Cortex of kidney (tissue), 1 donor: ENCODE measurements at places on chromosomes 7 and 10.

DNA sequence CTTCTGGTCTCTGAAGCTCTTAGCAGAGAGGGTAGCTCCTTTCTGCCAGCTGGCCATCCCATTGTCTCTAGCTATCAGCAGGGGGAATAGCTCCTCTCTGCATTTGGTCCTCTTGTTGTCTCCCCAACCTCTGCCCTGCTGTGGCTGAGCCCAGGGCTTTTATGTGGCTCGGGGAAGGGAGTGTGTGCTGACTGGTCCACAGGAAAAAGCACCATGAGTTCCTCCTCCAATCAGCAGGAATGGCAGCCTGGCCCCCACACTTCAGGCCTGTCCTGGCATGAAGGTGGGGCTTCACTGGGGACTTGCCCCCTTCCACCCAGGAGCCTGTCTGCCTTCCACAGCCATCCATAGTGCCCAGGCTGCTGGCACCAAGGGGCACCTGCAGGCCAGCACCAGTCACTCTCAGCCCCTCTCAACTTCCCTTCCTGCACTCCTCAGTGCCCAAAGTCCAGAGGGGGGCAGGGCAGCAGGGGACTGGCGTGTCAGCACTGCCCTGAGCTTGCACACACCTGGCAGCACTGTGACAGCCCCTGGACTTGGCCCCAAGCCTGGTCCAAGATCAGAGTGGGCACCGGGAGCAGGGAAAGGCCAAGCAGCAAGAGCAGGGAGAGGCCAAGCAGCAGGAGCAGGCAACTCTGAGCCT lies 36.2 kb downstream of the NOLC1 start:
- no peak for DNase-seq

DNA sequence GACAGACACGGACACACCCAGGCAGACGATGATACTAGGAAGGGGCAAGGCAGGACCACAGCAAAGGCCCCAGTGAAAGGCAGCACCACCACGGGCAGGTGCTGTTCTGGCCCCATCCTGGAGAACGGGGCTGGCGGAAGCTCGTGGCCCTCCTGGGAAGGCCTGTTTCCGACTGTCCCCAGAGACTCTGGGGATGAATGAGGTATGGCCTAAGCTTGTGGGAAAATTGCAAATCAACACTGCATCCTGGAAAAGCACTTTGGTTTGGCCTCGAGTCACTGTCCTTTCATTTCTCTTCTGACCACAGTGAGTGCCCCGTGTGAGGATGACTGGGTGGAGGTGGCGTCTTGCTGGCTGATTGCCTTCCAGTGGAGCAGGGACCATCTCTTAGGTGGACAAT lies 81.6 kb upstream of the ANLN start:
- no peak for DNase-seq

GRCh38 chr7:78020136-78020873 lies 221.7 kb downstream of the PHTF2 start:
- no peak for DNase-seq

GRCh38 chr7:51062222-51062987 lies 254.2 kb downstream of the COBL start:
- DNase-seq: no peak

GRCh38 chr10:3310016-3310784 lies 137.6 kb upstream of the PITRM1 start:
- DNase-seq: no peak

- DNase-seq: no peak
Measured at GRCh38 chr10:24894309-24894708, 58.1 kb downstream of the PRTFDC1 start.
